ENCODE measurements at places on chromosomes 4 and X. TPM values are rescaled to one million over a fixed set of nuclear protein-coding genes. Genes with fewer than 3 reads are reported as not detected.

Gene HSFX2
- not detected for total RNA-seq

Gene MAGEA9B
- total RNA-seq, result not detected

Gene BEX2
- 4.6 TPM for total RNA-seq

Gene PIN4
- 11.7 TPM for total RNA-seq

Gene MGAT4D
- total RNA-seq, result not detected

Gene MAP3K15
- not detected for total RNA-seq

Gene FAM9B
- total RNA-seq, result not detected

Gene NPNT
- total RNA-seq, result 16.9 TPM

Gene CACNA1F
- total RNA-seq, result 1.7 TPM

Gene RADX
- total RNA-seq, result 1.3 TPM

All from mucosa of descending colon (tissue), 3 donors.